AG04450 (cell line): ENCODE measurements at places on chromosomes 5 and 9.

GRCh38 chr5:30981576-30981975 lies 211.9 kb upstream of the CDH6 start:
- no peak for DNase-seq

DNA sequence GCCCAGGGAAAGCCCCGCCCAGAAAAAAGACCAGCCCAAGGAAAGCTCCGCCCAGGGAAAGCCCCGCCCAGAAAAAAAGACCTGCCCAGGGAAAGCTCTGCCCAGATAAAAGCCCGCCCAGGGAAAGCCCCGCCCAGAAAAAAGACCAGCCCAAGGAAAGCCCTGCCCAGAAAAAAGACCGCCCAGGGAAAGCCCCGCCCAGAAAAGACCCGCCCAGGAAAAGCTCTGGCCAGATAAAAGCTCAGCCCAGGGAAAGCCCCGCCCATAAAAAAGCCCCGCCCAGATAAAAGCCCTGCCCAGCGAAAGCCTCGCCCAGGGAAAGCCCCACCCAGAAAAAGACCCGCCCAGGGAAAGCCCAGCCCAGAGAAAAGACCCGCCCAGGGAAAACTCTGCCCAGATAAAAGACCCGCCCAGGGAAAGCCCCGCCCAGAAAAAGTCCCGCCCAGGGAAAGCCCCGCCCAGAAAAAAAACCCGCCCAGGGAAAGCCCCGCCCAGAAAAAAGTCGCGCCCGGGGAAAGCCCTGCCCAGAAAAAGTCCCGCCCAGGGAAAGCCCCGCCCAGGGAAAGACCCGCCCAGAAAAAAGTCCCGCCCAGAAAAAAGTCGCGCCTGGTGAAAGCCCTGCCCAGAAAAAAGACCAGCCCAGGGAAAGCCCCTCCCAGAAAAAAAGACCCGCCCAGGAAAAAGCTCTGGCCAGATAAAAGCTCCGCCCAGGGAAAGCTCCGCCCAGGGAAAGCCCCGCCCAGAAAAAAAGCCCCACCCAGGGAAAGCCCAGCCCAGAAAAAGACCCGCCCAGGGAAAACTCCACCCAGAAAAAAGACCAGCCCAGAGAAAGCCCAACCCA lies 11.9 kb downstream of the GRIN1 start:
- no peak for DNase-seq

DNA sequence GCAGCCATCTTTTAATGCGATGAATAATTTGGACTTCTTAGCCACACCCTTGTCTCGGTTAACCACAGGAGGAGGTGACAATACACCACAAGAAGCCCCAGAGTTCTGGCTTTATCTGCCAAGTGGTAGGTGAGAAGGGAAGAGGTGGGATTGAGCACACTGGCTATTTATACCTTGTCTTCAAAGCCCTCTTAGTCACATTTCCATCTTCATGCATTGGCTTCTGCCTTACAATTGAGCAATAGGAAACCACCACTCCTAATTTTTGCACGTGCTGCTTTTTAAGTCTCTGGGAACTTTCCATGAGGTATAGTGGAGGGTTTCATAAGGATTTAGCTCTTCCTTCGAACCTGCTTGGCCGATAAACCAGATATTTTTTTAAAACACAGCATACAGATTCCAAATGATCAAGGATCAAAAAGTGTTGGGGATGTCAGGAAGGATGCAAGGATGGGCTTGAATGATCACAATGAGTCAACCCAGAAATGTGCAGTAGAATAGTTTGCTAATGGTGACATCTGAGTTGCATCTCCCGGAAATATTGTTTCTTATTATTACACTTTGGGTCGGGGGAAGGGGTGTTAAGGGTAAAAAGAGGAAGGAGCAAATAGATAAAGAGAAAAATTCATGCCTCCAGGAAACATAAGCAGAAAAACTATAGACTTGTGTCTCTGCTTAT lies 25.5 kb downstream of the PLAC8L1 start:
- DNase-seq = no peak

DNA sequence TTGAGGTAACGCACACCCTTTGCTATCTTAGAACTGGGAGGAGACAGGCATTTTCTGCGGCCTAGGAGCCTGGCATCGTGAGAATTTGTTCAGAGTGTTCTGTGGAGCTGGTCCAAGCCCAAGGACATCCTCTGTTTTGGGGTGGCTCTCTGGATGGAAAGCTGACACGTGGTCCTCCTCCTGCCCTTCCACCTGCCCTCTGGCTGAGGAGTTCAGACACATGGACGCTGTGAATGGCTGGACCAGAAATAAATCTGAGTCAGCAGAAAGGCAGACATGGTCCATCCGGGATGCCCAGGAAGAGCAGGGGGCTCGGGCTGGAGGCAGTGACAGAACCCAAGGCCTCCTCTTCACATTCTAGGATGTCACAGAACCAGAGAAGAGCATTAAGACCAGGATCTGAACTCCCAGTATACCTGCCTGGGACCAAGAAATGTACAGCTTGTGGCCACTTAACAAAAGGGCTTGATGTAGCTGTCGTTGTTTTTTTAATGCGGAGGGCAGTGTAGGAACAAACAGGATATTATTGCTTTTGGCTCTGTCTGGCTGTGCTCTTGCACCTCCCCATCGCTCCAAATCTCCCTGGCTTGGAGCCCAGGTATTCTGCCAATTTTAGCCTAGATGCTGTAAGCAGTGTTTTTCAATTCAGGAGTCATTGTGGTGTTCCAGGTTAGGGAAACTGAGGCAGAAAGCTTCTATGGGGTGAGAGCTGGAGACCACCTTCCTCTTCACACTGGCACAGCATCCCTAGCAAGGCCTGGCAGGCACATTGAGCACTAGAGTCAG lies 2.4 kb downstream of the CKMT2 start:
- DNase-seq = no peak

DNA sequence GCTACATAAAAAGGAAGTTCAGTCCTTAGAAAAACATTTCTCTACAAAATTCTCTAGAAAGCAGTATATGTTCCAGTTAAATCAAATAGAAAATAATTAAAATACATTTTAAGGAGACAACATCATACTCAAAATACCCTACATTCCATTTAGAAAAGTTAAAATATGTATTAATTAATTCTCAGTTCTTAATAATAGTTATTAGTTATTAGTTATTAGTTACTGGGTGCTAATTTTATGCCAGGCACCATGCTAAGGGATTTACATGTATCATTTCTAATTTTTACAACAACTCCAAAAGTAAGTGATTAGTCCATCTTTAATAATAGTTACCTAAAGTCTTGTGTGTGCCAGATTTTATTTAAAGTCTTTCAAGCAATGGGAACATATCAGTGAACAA lies 38.0 kb downstream of the FAM114A2 start:
- no peak for DNase-seq

GRCh38 chr5:89686081-89686765 lies 723.3 kb downstream of the CETN3 start:
- no peak for DNase-seq

- peak; percentile 26 for DNase-seq
These were observed 13.7 kb downstream of the DOCK2 start for GRCh38 chr5:169650701-169651331.

GRCh38 chr5:58383448-58383847 lies 76.4 kb downstream of the PLK2 start:
- no peak for DNase-seq

DNA sequence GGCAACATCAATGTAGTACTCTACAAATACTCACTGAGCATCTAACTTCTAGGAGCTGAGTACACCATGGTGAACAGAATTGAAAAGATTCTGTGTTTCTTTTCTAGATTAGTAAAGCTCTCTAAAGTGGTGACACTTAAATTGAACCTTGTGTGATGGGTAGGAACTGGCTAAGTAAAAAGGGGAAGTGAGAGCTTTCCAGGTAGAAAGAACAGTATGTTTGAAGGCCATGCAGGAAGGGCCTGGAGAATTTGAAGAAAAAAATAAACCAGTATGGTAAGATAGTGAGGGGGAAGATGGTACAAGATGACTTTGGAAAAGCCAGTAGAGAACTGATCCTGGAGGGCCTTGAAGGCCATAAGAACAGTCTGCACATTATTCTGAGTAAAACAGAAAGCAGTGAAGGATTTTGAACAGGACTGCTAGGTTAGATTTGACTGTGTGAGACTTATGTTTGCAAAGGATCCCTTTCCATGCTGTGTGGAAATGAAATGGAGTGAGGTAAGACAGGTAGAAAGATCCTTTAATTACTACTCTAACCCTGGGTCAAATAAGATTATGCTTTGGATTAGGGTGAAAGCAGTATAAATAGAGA lies 46.7 kb upstream of the UBQLN1 start:
- no peak for DNase-seq

GRCh38 chr5:26278078-26278477 lies 760.3 kb downstream of the CDH9 start:
- no peak for DNase-seq
